ENCODE measurements at places on chromosomes 1 and 21.

DNA sequence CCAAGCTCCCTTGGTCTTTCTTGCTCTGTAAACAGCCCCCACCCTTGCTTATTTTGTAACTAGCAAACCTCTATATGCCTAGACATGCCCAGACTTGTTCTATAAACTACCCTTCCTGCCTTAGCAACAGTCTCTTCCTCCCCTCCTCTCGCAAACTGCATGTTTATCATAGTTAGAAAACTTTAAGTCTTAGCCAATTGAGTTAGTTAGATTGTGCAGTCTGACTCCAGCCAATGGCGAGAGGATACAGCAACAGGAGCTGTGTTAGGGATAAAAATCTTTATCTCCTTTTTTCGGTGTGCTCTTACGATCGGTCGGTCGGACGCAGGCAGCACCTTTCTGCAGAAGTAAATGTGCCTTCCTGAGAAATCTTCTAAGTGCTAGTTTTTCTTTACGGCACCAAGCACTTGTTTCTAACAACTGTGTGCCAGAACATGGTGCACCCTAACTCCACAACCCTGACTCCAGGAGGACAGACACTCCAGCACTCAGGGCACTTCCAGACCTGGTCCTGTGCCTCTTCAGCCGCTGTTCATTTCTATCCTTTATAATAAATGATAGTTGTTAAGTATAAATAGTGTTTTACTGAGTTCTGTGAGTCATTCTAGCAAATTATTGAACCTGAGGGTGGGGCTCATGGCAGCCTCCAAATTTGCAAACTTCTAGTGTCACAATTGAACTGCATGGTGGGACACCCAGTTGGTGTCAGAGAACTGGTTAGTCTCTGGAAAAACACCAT lies 25.7 kb upstream of the GNG4 start:
- DNase-seq = no peak

DNA sequence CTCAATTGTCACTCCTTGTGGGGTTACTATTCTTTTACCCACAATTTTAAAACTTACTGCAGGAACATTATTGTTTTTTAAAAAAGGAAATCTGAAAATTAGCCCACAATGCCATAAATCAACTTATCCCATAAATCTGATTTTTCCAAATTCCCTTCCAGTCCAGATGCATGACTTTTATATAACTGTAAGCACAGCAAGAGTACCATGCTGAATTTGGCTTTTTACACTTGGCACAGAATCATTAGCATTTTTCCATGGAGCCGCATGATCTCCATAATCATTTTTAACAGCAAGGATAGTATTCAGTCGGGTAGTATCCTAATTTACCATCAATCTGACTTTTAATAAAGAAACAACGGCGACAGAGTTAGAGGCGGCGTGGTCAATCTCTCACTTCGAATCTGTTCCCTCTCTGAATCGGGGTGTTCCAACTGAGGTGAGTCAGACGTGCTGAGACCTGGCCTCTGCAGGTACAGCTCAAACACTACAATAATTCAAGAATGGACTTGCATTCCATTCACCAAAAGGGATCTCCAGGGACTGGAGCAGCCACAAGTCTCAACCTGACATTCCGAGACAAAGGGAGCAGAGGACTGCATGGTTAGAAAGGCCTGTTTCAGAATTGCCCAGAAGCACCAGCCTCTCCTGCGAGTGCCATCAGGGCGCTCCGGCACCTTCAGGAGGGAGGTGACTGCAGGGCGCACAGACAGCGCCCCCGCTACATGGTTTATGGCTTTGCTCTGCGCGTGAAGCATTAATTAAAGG lies 48.9 kb downstream of the SLC66A1 start:
- DNase-seq = no peak

- no peak for DNase-seq
These were observed 93.0 kb upstream of the DUSP10 start for GRCh38 chr1:221834698-221835513.

DNA sequence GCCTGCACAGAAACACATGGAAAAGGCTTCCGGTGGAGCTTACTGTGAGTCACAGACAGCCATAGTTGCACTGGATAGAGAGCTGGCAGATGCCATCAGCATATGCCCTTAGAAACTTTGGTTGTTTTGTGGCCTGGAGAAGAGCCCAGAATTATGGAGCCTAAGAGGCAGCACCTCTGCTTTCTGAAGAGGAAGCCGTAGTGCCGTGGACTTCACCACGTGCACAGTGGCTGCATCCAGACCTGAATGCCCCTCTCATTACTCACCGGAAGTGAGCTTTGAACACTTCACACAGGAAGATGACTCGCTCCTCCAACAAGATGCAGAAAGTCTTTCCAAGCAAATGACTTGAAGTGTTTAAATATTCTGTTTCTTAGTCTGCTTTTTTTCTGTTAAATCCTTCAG lies 28.4 kb downstream of the JUN start:
- DNase-seq = no peak

- DNase-seq = no peak
These were observed 189.4 kb downstream of the NCAM2 start for GRCh38 chr21:21187579-21187978.

DNA sequence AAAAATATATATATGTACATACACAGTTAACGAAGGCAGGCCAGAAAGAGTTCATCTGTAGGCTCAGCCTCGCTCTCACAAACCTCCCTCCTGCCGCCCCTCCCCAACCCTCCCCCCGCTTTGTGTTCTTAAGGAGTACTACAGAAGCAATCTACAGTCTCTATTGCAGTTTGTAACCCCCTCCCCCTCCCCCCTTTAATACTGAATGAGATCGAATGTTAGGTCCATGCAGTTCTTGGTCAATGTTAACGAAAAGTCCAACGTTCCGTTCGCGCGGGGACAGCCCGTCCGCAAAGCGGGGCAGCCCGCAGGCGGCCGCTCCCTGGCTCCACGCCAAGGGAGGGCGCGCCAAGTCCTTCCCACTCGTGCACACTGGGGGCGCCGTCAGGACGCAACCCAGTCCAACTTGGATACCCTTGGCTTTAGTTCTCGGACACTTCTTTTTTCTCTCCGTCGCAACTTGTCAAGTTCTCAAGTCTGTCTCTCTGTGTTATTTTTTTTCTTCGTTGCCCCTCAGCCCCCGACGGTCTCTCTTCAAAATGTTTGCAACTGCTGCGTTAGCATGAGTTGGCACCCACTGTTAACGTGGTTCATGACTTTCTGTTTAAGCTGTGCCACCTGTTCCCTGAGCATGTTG lies 2.2 kb downstream of the JUN start:
- DNase-seq = no peak

DNA sequence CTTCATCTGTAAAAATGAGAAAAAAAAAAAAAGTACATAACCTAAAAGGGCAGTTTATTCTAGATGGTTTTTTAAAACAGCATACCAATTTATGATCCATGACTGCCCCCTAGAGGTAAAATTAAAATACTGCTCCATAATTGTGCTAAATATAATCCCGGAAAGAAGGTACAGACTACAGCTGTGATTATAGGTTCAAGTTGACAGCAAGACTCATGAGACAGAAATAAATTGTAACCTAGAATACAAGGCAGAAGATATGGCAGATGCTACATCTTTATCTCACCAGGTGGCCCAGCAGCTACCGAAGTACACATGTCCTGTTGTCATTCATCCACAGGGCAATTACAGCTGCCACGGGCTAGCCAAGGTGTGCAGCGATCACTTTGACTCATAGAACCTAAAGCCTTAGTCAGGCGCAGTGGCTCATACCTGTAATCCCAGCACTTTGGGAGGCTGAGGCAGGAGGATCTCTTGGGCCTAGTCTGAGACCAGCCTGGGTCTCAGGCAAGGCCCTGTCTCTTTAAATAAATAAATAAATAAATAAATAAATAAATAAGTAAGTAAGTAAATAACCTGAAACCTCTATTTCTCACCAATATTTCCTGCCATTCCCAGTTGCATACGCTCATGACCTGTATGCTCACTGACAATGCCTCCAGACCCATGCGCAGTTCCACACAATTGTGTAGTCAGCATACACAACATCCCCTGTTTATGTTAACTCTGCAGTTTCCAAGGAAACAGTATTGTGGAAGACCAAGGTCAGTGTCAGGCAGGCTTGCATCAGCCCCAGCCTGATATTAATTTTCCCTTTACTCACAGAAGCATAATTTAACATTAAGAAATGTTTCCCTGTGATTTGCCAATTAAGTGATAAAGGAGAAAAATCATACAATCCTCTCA lies 18.3 kb upstream of the PPIE start:
- DNase-seq = no peak

GRCh38 chr1:183730886-183731573 lies 73.9 kb upstream of the RGL1 start:
- no peak for DNase-seq

GRCh38 chr1:72763481-72763880 lies 481.1 kb upstream of the NEGR1 start:
- no peak for DNase-seq

GRCh38 chr1:230210326-230210980 lies 143.4 kb downstream of the GALNT2 start:
- DNase-seq = no peak

DNA sequence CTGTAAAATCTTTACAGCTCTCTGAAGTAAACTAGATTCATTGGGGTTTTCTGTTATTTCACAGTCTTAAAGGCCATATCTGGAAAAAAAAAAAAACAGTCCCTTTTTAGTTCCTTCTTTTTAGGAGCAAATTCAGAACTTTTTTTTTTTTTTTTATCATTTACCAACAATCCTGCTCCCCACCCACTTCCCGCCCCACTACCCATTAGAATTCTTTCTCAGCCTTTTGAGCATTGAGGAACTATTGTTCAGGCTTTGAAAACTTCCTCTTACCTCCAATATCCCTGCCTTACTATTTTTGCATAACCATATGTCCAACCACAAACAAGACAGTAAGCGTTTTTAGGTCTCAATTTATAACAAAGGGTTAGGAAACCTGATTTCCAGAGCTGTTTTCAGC lies 330.1 kb downstream of the PLPP3 start:
- no peak for DNase-seq

GRCh38 chr1:6486433-6487011 lies 4.9 kb downstream of the PLEKHG5 start:
- peak; percentile 76 for DNase-seq

- DNase-seq = no peak
These were observed 22.7 kb downstream of the SLX9 start for GRCh38 chr21:44962403-44962966.

- no peak for DNase-seq
These were observed 1027.3 kb downstream of the KCNT2 start for GRCh38 chr1:195580988-195581387.

DNA sequence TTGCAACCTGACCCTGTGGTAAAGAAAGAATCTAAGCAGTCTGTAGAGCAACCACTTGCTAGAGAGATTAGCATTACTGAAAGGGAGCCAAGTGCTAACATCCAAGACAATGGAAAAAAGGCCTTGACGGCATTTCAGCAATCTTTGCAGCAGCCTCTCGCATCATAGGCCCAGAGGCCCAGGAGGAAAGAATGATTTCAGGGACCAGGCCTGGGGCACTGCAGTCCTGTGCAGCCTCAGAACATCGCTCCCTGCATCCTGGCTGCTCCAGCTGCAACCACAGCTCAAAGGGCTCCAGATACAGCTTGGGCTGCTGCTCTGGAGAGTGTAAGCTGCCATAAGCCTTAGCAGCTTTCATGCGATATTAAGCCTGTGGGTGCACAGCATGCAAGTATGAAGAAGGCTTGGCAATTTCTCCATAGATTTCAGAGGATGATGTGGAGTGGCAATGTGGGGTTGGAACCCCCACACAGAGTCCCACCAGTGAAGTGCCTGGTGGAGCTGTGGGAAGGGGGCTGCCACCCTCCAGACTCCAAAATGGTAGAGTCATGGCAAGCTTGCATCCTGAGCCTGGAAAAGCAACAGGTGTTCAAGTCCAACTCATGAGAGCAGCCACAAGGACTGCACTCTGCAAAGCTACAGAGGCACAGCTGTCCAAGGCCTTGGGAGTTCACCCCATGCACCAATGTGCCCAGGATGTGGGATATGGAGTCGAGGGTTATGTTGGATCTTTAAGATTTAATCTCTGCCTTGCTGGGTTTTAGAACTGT lies 110.6 kb upstream of the HMGB4 start:
- DNase-seq = no peak

All from stimulated activated CD8-positive, alpha-beta memory T cell treated with anti-CD3 and anti-CD28 coated beads, Interleukin-4, amount 100 ng/mL, for 1 hour (primary cell).